DMS153 (cell line): ENCODE measurements at places on chromosomes 3 and 15.

GRCh38 chr3:159244933-159245332 lies 443.1 kb downstream of the MFSD1 start:
- DNase-seq, result no peak

DNA sequence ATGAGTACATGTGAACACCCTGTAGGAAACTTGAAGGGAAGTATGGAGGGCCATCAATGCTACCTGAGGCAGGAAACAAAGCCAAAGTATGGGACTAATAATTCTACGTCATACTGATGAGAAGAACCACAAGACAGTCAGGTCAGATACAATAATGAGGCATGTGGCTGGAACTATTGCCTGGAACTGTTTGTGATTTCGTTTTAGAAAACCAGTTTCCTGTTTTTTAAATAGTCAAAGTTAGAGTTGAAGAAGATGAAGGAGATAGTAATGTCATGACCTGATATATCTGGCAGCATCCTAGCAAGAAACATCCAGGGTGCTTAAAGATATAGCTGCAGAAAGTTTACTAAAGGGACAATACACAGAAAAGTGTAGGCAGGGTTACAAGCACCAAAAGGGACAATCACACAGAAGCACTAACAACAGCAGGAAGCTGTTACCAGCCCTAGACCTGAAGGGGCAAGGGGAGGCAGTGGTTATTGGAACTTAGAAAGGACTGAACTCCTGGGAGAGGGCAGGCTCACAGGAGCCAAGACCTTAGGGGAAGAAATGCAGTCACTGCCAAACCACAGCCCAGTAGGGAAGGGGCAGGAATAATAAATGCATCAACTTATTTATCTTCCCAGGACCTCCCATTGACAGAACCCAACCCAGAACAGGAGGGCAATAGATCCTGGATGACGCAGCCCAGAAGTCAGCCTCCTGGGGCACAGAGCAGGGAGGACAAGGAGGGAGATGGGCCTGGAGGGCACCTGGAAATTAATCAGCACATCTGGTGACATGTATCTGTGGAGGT lies 302.1 kb upstream of the STT3B start:
- DNase-seq, result no peak

GRCh38 chr15:77647961-77648360 lies 15.2 kb upstream of the LINGO1 start:
- DNase-seq, result no peak

DNA sequence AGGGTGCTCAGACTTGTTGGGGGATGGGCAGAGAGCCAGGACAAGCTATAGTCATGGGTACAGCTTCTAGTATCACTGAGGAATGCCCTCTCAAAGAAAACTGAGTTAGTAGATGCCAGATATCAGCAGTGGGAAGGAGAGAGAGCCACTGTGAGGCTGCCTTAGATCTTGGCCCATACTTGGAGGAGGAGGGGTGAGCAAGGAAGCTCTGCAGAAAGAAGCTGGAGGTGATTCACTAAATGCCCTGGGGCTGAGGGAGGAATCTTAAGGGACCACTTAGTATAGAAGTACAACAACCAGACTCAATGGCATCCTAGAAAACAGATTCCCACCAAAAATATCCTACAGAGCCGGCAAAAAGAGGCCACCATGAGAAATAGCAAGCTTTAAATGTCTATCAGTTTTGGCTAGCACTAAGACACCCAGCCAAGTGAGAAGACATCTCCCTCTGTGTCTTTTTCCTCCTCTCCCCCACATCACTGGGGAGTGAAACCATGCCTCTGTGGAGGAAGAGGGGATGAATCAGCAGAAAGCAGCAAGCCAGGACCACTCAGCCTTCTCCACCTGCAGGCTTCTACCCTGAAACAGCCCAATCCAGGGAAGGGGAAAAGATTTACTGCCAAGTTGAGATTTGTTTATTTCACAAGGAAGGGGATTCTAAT lies 282.5 kb upstream of the STT3B start:
- no peak for DNase-seq

GRCh38 chr15:77870195-77871065 lies 207.1 kb downstream of the TBC1D2B start:
- DNase-seq, result no peak

DNA sequence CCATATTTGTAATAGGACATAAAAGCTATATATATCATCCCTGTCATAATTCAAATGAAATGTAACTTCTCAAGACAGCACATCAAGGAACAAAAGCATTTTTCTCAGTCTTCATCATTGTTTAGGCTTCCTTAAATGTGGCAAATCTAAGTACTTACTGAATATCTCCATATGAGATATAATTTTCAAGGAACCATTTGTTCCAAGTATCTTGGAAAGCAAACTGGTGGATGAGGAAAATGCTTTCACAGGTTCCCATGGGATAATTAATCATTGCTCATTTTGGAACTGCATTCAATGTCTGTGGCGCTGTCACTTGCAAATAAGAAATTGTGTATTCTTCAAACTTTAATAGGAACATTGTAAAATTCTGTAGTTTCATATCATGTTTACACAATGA lies 52.6 kb upstream of the ZNF385D start:
- no peak for DNase-seq

DNA sequence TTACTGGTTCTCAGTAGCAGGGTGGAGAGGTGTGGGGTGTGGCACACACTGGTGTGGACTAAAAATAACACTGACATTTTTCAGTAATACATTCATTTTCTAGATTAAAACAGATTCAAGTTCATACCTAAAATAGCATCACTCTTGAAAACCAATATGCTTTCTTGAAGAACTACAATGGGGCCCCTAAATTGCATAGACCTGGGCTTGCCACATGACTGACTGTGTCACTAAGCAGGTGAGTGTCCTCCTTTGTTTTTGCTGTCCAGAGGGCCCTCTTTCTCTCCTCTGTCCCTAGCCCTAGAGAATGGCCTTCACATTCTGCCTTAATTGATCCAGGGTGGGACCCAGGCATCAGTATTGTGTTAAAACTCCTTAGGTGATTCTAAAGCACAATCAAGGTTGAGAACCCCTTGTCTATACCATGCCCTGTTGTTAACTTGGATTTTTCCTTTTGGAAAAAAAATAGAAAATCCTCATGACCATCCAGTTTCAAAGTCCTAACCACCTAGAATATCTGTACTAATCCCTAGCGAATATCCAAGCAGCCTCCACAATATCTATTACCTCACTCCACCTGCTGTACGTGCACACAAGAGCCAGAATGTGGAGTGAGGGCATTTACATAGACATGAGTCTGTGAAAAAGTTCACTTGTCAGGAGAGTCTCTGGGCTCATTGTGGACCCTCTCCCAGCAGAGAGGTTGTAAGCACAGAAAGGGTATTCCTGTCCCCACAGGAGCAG lies 18.7 kb upstream of the TMEM41A start:
- DNase-seq, result no peak

DNA sequence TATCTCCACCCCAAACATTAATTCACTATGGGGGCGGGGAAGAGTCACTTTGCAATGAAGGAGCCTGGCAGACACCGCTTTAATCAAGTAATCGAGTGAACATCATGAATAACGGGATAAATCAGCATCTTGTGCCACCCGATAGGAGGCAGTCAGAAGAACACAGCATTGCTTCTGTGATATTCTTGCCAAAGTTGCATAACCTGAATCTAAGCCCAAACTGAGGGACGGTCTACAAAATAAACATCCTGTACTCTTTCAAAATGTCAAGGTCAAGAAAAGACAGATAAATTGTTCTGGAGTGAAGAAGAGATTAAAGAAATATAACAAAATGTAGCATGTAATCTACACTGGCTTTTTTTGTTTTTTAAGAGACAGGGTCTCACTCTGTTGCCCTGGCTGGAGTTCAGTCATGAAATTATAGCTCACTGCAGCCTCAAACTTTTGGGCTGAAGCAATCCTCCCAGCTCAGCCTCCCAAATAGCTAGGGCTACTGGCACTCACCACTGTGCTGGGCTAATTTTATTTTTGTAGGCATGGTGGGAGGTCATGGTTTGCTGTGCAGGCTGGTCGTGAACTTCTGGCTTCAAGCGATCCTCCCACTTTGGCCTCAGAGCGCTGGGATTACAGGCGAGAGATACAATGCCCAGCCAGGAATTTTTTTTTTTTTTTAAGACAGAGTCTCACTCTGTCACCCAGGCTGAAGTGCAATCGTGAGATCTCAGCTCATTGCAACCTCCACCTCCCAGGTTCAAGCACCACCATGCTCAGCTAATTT lies 20.1 kb upstream of the VWA5B2 start:
- no peak for DNase-seq

DNA sequence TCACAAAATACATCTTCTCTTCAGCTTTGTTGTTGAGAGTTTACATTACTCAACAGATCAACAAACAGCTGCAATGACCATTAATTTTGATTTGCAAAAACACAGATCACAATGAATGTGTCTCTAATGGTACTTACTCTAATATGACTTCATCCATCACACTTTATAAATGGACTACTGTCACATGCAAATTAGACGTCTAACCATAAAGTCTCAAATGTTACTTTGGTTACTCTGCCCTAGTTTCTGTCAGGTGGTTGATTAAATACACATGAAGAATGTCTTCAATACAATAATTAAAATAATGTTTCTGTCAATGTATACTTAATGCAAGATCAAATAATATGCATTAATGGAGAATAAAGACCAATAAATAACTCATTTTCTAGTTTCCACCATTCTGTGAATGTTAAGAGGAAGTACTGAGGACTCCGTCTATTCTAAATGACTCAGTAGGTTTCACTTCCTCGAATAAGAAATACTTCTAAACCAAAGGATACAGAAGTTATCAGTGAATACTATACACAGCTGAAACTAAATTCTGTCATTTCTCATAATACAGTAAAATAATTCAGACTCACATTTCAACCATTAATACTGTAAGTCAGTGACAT lies 145.8 kb downstream of the CBLB start:
- DNase-seq, result no peak

- no peak for DNase-seq
Observed at GRCh38 chr3:195441476-195441991, 1.3 kb downstream of the ACAP2 start.
